ENCODE measurements at places on chromosomes 11 and 22. TPM values are rescaled to one million over a fixed set of nuclear protein-coding genes. Genes with fewer than 3 reads are reported as not detected.

Gene DGKZ
- 63.1 TPM for total RNA-seq

Gene MRGPRF
- 61.3 TPM for total RNA-seq

Gene EMID1
- total RNA-seq, result under 0.01 TPM

Gene SCN2B
- total RNA-seq, result not detected

Gene SLC5A4
- not detected for total RNA-seq

Gene GTPBP1
- 31.2 TPM for total RNA-seq

Gene DBX1
- total RNA-seq, result not detected

Gene P2RY6
- 0.32 TPM for total RNA-seq

Gene ESAM
- total RNA-seq, result 0.43 TPM

Gene CBL
- total RNA-seq, result 20.7 TPM

Gene SLC35C1
- 14.2 TPM for total RNA-seq

Gene CRYAB
- 11.0 TPM for total RNA-seq

Gene IFTAP
- total RNA-seq, result 25.5 TPM

GRCh38 chr11:75242722-75243600, 2.4 kb downstream of the TPBGL start:
- DNase-seq, result no peak

- no peak for DNase-seq
These were observed 45.0 kb downstream of the LARGE2 start for GRCh38 chr11:45967506-45967905.

- peak; percentile 10 for DNase-seq
These were observed 3.4 kb downstream of the FAM83F start for GRCh38 chr22:39997939-39998726.

GRCh38 chr22:28801845-28802594, 1.7 kb upstream of the XBP1 start:
- DNase-seq, result peak; percentile 51

DNA sequence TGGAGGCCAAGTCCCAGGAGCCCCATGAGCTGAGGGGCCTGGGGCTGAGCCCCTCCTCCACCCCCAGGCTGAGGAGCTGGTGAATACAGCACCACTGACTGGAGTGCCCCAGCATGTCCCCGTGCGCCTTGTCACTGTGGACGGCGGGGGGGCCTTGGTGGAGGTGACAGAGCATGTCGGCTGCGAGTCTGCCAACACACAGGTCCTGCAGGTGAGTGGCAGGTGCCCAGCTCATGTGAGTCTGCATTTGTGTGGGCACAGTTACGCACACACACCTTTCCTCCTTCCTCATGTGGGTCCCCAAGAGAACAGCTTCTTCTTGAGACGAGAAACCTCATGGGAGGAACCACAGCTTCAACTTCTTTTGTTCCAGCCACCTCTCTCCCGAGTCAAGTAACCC, 7.7 kb downstream of the TMEM132A start:
- no peak for DNase-seq

DNA sequence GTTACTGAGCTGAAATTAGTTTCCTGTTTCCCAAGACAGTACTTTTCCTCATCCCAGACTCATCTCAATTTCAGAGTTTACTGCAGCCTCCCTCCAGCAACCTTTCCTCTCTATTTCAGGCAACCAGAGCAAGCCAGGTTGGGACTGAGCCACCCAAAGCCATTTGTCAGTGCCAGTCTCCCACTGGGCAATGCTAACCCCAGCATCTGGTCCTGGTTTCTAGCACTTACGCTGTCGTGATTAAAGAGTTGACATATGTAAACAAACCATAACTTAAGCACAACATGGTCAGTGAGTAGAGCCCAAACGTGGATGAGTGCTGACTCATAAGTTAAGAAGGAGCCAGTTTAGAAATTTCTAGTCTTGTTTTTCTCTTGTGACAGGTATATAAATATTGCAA, 119.6 kb upstream of the BLID start:
- peak; percentile 97 for DNase-seq

GRCh38 chr11:66542362-66542761, 3.5 kb downstream of the ZDHHC24 start:
- DNase-seq, result no peak

DNA sequence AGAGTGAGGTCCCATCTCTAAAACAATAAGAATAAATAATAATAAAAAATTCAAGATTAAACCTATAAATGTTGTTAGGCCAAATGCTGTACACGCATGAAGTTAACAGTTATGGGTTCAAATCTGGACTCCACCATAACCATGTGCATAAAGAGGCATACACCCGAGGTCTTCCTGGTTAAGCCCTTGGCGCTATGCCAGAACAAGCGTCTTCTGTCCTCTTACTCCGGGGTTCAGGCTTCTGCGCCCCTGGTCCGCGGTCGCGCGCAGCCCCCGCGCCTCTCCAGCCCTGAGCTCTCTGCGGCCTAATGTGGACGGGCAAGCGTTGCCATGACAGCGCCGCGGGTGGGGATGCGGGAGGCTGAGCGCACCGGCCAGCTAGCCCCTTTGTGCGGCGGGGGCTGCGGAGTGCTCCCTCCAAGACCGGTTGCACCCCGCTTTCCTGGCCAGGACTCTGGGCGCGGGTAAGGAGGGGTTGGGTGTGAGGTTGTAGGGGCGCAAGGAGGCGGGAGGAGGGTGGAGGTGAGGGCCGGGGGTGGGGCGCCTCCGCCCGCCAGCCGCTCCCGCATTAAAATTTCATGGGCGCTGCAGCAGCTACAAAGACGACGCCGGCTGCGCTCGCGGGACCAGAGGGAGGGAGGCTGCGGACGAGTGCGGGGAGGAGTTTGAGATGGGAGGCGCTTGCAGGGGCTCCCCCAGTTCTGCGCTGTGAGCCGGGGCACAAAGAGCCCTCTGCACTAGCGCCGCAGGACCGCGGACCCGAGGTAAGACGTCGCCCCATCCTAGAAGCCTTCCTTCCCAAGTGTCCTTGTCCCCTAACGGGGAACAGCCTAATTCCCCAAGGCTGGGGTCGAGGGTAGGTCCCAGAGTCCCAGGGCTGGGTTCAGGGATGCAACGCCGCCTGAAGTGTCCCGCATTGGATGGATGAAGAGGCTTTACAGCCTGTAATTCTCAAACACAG, at the start of gene MIAT:
MIAT (plus strand) TSS at position 698 of the 961 bp plus-strand sequence.
- peak; percentile 30 for DNase-seq

GRCh38 chr11:34924714-34925113, 8.3 kb downstream of the PDHX start:
- no peak for DNase-seq

DNA sequence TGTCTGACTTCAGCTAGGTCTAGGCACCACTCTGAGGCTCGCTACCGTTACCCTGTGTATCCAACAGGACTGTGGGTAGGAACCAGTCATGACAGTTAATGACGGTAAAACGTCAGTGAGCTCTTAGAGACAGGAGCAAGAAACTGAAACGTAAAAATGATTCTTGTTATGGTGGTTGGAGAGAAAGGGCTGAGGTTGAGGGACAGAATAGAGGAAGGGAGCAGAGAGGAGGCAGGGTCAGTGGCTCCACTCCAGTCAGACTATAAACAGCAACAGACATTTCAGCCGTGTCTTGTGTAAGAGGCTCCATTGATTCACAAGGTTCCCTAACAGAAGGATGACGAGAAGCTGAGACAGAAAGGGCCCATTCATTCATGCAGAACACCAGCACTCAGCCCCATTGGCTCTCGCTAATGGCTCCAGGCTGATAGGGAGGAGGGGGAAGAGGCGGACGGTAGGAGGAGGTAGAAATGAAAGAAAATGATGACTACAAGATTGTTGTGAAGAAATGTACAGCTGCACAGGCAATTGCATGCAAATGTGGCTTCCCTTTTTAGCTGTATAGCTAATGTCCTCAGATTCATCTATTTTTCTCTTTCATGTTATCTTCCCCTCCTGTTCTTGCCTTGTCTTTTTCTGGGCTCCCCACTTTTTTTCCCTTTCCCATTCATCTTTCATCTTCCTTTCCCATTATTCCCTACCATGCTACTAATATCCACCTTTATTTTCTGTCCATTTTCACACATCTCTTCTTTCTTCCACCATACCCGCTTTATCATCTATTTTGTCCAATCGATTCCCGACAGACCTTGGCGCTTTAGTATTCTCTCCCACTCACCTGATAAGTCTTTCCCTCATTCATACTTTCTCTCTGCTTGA, 34.3 kb downstream of the ETS1 start:
- DNase-seq, result peak; percentile 70

DNA sequence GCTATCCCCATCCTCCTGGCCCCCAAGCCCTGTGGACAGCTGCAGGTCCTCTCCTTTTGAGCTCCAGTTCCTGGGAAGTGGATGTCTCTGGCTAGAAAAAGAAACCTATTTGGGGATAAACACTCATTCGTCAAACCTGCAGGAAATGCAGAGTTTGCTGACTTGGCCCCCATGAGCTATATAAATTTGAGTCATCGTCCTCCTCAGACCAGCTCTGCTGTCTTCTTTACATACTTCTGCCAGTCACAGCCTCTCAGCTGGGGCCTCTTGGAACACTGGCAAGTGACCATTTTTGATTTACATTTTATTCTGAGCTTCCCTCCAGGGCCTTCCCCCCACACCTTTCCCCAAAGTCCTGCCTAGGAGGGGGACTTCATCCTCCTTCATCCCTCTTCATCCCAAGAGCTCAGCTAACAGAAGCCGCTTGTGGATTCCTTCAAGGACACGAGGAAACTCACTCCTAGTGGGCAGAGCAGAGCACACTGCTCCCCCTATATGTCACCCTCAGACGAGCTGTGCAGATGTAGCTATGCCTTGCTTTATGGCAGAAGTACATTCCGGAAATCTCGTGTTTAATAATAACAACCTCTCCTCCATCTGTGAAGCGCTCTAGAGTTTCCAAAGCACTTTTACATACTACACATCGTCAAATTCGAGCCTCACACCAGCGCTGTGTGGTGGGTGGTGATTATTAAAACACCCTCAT, 131.8 kb downstream of the FEZ1 start:
- peak; percentile 28 for DNase-seq

DNA sequence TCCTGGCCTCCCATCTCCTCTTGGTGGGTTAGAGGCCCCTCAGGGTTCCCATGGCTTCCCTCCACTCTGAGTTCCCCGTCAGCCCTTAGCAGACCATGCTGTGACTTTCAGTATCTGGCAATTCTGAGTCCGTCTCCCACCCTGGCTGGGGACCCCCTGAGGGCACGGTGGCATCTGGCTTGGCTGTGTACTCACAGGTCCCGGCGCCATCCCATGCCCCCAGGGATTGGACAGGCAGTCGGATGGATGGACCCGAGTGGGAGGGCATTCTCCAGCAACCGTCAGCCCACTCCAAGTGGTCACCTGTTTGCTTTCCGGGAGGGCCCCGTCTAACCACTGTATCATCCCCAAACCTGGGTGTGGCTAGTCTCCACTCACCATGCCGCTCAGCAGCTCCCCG, 24.0 kb upstream of the ABCC8 start:
- no peak for DNase-seq

- peak; percentile 10 for DNase-seq
These were observed 87.0 kb downstream of the CSNK2A3 start for GRCh38 chr11:11265994-11266606.

GRCh38 chr11:46888636-46889035, 29.7 kb downstream of the LRP4 start:
- DNase-seq, result no peak

GRCh38 chr11:118079491-118079890, 2.6 kb downstream of the TMPRSS4 start:
- DNase-seq, result no peak

DNA sequence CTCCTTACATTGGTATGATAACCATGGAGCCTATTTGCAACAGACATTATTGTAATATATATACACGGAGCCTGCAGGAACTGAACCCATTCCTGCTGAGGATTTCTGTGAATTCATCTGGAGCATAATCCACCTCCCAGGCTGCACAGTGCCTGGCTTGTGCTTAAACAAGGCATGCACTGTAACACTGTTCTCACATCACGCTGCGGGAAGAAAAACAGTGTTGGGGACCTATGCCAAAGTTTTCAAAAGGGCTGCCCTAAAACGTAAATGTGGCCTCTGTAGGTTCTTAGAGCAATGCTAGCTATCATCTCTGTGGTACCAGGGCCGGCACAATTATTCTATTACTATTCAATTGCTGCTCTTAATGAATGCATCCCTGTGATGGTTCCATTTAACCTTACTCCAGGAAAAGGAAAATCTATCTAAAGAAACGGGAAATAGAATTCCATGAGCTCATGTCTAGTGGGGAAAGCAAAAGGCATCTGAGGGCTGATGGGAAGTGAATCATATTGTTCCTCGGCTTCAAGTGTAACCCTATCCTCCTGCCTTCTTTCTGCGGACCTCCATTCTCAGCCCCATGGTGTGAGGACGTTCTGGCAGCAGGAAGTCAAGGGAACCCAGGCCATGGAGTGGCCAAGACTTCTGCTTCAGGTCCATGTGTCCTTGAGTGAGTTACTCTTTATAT, 525.5 kb downstream of the SOX6 start:
- no peak for DNase-seq

DNA sequence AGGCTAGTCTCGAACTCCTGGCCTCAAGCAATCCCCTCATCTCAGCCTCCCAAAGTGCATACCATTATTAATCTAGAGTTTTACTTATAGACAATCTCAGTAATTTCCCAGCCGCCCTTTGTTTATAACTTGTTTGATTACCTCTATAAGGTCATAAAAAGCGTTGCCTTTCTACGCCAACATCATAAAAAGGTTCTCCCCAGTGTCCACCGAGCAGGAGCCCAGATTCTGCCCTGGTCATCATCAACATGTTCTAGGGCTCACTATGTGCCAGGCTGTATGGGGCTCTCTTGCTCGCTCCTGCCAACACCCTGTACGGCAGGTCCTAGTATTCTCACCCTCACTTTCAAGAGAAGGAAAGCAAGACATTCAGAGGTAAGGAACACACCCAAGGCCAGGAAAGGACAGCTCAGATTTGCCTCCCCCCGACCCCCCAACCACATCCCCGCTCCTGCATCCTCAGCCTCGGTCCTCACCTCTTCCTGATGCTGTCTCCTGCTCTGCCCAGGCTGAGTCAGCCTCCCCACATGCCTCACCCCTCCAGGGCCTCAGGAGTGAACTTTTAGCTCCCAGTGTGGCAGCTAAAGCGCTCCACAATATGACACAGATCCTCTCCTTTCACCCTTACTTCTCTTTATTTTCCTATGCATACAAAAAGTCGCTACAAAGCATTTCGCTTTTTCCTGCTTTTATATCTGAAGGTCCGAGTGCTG, 14.3 kb downstream of the ARFGAP3 start:
- DNase-seq, result no peak

- DNase-seq, result no peak
These were observed 463 bp downstream of the RAD9A start for GRCh38 chr11:67392183-67392715.

DNA sequence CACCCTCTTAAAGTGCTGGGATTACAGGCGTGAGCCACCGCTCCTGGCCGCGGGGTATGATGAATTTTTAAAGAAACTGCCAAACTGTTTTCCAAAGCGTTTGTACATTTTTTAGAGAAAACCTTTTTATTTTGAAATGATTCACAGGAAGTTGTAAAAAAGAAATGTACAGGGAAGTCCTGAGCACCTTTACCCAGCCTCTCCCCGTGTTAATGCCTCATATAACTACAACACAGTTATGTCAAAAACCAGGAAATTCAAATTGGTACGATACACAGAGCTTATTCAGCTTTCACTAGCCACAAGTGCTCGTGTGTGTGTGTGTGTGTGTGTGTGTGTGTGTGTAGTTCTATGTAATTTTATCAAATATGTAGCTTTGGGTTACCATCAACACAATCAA, 7.0 kb upstream of the FAM118A start:
- DNase-seq, result no peak

DNA sequence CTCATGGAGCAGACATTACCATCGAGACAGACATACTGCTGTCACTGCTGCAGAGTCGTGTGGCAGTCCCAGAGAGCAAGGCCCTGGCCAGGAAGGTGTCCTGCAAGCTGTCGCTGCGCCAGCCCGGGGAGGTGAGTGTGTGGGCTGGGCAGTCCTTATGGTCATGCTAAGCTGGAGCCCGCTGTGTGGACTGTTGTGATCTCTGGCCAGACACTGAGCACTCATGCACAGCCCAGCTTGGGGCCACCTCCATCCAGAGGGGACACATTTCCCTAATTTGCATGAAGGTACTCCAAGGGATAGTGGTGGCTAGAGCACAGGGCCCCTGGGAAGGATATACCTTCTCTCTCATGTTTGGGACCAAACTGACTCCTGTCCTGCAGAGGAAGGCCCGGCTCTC, 9.6 kb downstream of the ANKK1 start:
- DNase-seq, result no peak
